ENCODE measurements at places on chromosomes 16 and 17. TPM values are rescaled to one million over a fixed set of nuclear protein-coding genes. Genes with fewer than 3 reads are reported as not detected.
A peak's percentile ranks its signal among the peaks of the same experiment; 100 is the strongest.

GRCh38 chr17:29956225-29956624 is 14.8 kb downstream of the EFCAB5 start:
- H3K4me1 ChIP-seq = no peaks in the 10 kb centered on the region
- H3K36me3 ChIP-seq = peaks cover 12% of the 10 kb centered on the region
- H3K27me3 ChIP-seq = no peaks in the 10 kb centered on the region
- DNase-seq = no peak

DNA sequence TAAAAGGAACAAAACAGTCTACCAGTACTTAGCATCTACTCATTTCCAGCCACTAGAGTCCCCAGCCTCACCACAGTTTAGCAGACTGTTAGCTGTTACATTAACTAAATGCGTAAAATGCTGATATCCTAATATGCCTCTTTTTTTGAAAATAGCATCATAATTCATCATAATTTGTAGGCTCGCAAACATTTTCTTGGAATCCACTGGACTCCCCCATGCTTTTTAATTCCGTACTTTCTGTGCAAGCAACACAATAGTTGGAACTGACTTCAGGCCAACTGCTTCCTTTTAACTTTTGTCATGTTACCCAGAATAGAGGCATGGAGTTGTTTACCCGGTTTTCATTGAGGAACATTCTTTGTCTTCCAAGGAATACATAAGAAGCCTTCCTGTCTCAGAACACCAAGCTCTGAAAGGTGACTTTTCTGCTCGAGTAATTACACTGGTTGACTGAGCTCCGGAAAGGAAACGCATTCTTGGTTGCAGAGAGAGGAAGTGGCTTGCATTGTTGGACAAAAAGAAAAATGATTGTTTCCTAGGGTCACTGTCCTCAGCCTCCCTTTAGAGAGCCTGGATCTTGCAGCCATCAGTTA is 30.9 kb upstream of the SEC14L1 start:
- DNase-seq = no peak
- H3K27me3 ChIP-seq = no peaks in the 10 kb centered on the region
- no peaks in the 10 kb centered on the region for H3K4me1 ChIP-seq
- H3K4me3 ChIP-seq = no peak overlapping the region
- H3K27ac ChIP-seq = peak overlapping the region; percentile 79

GRCh38 chr16:73605309-73605708 is 557.4 kb upstream of the ZFHX3 start:
- H3K27ac ChIP-seq = peak overlapping the region; percentile 20
- no peak overlapping the region for H3K4me3 ChIP-seq
- H3K27me3 ChIP-seq = no peaks in the 10 kb centered on the region
- H3K36me3 ChIP-seq = no peaks in the 10 kb centered on the region
- peaks cover 9% of the 10 kb centered on the region for H3K4me1 ChIP-seq
- no peak for DNase-seq

GRCh38 chr17:46056800-46057304 is 57.8 kb downstream of the STH start:
- H3K27me3 ChIP-seq = no peaks in the 10 kb centered on the region
- no peak for DNase-seq
- H3K4me3 ChIP-seq = no peak overlapping the region
- peaks cover 5% of the 10 kb centered on the region for H3K4me1 ChIP-seq

The KRTAP4-5 gene
- total RNA-seq = not detected

Measured in H9 (cell line).